Endothelial cell of umbilical vein (primary cell): ENCODE measurements at places on chromosomes 5 and 9. TPM values are rescaled to one million over a fixed set of nuclear protein-coding genes. Genes with fewer than 3 reads are reported as not detected.

GRCh38 chr5:123809594-123810221 lies 297.7 kb downstream of the CSNK1G3 start:
- DNase-seq, result no peak

The ZNF658 gene
- total RNA-seq, result 2.9 and 3.0 TPM in 2 replicates

The TAS2R1 gene
- total RNA-seq, result not detected in 2 replicates

The ETF1 gene
- 103 and 114 TPM in 2 replicates for total RNA-seq

DNA sequence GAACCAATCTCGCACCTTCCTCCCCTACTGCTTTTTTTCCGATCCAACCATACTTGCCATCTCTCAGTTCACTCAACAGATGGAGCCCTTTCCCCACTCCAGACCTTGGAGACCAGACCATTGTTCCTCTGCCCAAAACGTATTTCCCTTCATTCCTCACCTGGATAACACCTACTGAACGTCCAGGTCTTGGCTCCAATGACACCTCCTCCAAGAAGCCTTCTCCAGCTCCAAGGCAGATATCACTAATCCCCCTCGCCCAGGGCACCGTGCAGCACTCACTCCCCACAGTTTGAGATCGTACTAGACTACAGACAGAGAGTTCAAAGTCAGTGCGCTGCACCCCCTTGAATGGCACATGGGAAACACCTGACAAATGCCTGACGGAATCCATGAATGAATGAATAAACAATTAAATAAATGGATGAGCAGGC lies 47.1 kb upstream of the AKNA start:
- DNase-seq, result peak; percentile 23

GRCh38 chr5:40052808-40053207 lies 626.9 kb upstream of the PTGER4 start:
- peak; percentile 90 for DNase-seq
